Stimulated activated CD4-positive, alpha-beta T cell treated with anti-CD3 and anti-CD28 coated beads, TNF-alpha, amount 100 ng/mL, for 1 hour (primary cell): ENCODE measurements at places on chromosomes 4 and X.

DNA sequence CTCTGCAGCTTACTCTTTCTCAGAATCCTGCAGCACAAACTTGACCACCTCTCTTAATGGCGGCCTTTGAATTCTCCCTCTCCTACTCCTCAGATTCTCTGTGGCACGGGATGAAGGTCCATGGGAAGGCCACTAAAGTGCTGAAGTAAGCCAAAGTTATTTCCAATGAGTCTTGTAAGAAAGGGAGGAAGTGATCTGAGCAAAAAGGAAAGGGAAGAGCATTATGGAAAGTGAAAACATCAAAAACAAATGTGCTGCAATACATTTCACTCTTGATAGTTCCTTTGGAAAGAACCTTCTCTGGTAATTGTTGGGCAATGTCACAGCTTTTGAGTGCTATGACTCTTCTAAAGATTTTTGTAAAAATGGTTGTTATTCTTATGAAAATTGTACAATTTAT lies 54.3 kb upstream of the CAMK2D start:
- no peak for DNase-seq

DNA sequence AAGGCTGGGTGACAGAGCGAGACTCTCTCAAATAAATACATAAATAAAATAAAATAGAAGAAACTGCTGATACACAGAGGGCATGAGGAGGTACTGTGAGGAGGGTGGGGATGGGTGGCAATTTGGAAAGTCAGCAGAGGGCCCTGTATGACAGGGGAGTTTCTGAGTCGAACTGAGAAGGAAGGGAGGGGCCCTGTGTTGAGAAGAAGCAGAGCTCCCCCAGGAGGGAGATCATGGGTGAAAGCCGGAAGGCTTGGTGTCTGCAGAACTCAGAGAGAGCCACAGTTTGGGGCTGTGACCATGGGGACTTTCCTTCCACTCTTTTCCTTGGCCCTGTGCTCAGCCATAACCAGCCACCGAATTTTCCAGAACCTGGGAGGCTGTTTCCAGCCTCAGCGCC lies 24.8 kb upstream of the AFAP1 start:
- no peak for DNase-seq

DNA sequence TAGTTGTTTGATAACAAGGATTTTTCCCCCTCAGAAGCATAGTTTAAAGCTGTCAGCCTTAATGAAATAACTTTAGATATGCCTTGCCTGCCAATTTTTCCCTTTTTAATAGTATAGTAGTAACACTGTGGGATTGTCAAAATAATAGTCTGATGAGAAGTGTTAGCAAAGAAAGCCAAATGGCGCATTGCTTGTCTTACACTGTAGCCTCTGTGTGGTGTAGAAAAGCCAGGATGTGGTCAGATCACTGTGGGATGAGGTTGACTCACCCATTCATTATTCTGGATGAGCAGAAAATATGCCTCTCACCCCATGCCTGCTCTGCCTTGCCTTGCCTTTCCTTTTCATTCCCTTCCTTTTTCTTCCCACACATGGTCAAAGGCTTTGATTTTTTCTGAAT lies 257.8 kb upstream of the NRK start:
- DNase-seq, result no peak

DNA sequence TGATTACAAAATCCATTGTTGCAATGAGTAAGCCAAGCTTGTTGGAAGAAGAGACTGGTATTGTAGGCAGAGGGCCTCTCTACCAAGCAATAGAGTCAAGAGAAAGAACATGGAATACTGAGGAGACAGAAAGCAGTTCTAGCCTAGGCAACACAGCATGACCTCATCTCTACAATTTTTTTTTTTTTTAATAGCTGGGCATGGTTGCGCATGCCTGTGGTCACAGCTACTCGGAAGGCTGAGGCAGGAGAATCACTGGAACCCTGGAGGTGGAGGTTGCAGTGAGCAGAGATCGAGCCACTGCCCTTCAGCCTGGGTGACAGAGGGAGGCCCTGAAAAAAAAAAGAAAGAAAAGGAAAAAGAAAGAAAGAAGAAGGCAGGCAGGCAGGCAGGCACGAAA lies 11.7 kb upstream of the ZBTB33 start:
- no peak for DNase-seq

GRCh38 chr4:108042927-108043326 lies 53.2 kb downstream of the HADH start:
- no peak for DNase-seq

- DNase-seq, result no peak
Observed at GRCh38 chrX:74534569-74535038, 79.8 kb downstream of the RLIM start.

DNA sequence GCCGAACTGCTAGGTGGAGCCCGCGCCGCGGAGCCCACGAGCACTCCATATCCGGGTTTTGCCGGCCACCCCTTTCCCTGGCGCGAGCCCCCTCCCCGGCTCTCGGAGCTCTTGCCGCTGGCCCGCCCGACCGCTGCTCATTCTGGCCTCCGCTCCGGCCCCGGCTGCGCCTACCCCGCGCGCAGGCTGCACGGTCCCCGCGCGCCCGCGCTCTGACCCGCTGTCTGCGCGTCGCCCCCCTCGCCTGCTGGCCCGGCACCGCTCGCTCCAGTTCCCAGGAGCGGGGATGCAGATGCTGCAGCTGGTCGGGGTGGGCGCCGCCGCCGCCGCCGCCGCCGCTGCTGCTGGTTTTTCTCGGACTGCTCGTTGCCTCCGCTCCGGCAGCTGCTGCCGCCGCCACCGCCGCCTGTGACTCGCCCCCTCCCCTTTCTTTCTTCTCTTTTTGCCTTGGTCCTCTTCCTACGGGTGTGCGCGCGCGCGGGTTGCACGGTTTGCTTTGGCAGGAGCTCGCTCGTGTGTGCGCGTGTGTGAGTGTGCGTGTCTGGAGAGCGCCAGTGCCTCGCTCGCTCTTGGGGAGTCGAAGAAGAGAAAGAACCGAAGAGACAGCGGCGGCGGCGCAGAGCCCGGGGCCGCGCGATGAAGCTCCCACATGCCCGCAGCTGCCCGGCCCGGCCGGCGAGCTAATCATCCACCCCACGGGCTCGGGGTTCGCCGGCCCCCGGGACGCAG lies at the start of gene ADGRL3:
Gene ADGRL3, plus strand, starts transcription at position 140 of the 729 bp plus-strand sequence.
- no peak for DNase-seq

- DNase-seq, result no peak
Observed at GRCh38 chr4:6769233-6769988, 13.1 kb upstream of the KIAA0232 start.

DNA sequence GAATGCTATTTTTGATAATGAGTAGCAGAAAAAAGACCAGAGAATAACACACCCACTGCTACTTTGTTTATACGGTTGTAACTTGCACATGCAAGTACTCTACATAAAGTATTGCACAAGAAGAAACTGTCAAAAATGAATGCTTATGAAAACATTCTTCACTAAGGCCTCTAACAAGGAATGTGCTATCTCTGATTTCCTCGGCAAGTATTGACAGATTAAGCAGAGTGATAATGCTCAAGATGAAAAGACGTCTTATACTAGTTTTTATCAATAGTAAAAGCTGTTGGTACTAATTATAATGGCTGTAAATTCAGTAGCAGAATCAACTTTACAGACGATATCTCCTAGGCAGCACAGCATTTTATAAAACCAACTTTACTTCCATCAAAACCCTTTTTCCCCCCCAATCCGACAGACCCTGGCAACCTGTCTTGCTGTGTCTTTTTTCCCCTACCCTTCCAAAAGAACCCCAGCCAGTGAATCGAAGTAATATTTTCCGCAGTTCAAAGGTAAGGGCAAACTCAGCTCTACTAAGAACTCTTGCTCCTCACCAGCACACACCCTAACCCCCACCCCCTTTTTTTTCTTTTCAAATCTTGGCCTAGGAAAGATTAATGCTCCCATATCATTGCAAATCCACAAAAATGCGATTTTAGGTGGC lies 1.5 kb downstream of the FRYL start:
- no peak for DNase-seq

DNA sequence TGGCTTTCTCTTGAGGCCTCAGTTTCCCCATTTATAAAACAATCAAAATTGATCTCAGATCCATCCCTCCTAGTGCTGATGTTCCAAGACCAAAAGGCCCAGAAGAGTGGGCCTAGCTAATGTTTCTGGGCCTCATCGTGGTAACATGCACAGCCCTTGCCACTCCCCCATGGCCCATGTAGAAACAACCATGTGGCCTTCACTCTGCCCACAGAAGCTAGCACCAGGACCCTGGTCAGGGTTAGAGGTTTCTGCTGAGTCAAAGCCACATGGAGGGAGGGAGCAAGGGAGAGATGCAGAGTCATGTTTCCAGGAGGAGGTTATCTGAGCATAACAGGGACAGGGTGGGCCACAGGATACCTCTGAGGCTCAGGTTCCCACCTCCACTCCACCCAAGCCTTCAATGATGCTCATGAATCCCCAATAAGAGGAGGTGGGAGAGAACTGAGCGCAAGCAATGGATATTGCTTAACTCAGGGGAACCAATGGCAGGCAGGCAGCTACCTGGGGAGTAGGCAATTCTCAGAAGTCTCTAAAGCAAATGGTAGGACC lies 16.9 kb downstream of the OTUD5 start:
- DNase-seq, result no peak

GRCh38 chrX:65679071-65679540 lies 11.7 kb downstream of the MSN start:
- no peak for DNase-seq

DNA sequence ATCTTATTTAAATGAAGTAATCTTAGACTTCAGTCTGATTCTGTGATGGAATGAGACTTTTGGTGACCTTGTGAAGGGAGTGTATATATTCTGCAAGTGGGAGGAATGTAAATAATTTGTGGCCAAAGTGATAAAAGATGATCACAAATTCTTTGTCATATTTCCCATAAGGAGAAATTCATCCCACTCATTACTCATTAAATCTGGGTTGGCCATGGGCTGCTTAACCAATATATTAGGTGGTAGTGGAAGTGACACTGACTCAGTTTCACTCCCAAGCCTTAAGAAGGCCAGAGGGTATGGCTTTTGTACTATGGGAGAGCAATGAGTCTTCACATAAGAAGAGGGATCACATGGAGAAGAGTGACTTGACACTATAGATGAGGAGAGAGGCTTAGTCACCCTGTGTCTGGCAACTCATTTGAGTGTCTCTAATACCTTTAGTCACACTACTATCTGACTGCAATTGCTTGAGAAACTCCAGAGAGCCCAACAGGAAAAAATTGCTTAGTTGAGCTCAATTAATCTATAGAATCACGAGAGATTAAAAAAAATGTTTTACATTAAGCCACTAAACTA lies 408.2 kb upstream of the PITX2 start:
- DNase-seq, result no peak

- no peak for DNase-seq
Observed at GRCh38 chrX:65686236-65686635, 18.8 kb downstream of the MSN start.

DNA sequence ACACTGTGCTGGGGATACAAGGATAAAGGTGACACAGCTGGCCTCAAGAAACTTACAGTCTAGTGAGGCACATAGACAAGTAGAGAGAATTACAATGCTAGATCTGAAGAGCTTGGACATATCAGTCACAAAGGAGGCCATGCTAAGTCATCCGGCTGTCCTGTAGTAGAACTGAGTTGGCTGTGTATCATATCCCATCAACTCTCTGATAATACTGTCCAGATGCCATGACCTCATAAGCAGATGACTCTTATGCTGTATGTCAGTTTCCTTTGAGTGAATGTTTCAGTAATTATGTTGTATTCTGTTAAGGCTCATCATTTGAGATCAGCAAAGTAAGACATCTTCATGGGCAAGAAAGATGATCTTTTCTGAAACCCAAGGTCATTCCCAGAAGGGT lies 442.9 kb downstream of the MID1IP1 start:
- no peak for DNase-seq

DNA sequence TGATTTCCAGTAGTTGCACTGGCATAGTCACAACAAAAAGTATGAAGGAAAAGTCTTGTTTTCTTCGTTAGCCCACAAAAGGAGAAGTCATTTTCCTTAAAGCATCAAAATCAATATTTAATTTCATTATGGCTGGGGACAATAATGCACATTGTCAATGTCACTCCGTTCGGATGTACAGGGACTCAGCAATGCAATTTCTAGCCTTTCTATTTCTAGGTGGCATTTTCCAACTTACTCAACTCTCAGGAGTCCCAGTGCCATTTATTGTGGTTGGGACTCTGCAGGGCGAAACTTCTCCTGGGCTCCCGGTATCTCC lies 99.6 kb downstream of the CEP135 start:
- DNase-seq, result no peak

DNA sequence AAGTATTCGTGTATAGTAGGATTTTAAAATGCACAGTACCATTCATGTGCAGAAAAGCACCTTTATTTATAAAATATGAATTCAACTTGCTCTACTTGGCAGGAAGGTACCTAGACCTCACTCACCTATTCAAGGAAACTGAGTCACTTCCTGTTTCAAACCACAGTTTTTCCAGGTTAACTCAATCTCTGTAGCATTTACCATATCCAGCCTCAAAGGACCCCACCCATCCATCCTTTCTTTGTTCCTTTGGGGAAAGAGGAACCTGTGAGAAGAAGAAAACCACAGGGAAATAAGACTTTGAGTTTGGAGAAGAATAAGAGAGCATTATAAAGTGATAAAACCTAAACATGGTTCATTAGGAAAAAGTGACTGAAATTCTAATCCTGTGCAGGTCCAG lies 250.7 kb downstream of the CBR4 start:
- no peak for DNase-seq

- peak; percentile 17 for DNase-seq
Observed at GRCh38 chrX:47311932-47312774, 58.2 kb upstream of the ZNF157 start.

DNA sequence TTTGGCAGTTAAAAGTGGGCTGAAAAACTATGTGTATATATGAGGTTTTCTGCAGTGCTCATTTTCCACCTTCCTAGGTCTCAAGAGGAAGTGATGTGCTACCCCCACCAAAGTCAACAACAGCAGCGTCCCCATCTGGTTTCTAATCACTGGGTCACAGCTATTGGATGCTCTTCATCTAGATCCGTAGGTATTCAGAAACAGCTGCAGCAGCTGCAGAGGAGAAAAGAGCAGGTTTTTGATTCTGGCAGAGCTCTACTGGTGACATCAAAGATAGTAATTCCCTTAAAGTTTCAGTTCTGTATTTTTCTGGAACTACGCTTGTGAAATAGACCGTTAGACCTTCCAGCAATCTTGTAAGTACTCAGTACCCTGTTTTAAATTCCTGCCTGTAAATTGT lies 5.8 kb upstream of the GUCY2F start:
- DNase-seq, result no peak

DNA sequence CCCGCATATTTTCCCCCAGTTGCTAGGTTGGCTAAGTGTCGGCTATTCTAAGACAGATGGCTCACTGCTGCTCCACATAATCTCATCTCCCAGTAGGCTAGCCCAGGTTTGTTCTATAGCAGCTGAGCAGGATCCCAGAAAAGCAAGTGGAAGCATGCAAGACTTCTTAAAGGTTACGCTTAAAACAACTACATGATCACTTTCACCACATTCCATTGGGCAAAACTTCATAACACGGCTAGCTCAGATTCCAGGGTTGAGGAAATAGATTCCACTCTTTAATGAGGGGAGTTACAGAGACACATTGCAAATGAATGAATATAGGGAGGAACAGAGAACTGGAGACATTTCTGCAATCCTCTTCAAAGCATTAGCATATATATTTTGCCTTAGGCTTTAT lies 12.9 kb upstream of the RAB33B start:
- no peak for DNase-seq

- DNase-seq, result no peak
Observed at GRCh38 chrX:119753001-119753400, 5.4 kb upstream of the SOWAHD start.

- no peak for DNase-seq
Observed at GRCh38 chrX:7068939-7069367, 78.6 kb upstream of the STS start.
